ENCODE measurements at places on chromosomes 1 and 21.

- DNase-seq = no peak
These were observed 110.2 kb upstream of the L1TD1 start for GRCh38 chr1:62084310-62084890.

- no peak for DNase-seq
These were observed 39.2 kb downstream of the CAMK2N1 start for GRCh38 chr1:20446796-20447195.

GRCh38 chr1:160834945-160835565 lies 27.6 kb downstream of the CD244 start:
- DNase-seq = no peak

DNA sequence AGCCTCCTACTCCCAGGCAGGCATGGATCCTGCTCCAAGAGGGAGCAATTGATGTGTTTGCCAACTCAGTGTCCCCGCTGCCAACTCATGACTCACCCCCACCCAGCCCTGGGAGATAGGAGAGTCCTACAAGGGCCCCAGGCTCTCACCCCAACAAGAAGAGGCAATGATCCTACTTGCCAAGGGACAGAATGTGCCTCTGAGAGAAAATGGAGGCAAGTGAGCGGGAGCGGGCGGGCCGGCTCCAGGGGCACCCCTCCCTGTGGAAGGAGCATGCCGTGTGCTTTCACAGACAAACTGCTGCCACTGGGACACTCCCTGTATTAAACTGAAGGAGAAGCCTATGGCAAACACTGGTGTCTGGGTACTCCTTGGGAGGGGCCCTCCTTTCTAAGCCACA lies 16.7 kb downstream of the PKP1 start:
- DNase-seq = no peak

All from NCI-H1417 treated with DMSO at 0.1 percent for 48 hours (cell line).